ENCODE measurements at places on chromosomes 6 and 20.

DNA sequence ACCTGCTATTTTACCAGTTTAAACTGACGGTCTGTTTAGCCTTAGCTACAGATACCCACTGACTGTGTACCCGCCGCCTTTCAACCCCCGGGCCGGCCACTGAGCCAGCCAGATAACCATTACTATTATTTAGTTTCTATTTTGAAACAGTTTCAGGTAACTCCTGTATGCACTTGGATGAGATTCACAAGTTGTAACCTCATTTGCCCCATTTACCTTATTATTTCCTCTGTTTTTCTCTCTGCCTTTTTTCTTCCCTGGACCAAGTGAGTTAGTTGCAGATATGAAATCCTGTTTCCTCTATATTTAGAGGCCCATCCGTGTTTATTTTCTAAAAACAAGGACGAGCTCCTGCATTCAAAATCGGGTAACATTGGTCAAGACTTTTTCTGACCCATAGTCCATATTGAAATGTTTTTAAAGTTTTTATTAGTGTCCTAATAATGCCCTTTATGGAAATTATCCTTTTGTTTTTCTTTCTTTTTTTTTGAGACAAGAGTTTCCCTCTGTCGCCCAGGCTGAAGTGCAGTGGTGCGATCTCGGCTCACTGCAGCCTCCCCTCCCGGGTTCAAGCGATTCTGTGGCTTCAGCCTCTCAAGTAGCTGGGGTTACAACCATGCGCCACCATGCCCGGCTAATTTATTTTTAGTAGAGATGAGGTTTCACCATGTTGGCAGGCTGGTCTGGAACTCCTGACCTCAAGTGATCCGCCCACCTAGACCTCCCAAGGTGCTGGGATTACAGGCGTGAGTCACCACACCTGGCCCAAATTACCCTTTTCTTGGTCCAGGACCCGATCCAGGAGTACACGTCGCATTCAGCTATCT, 767 bp downstream of the AP5S1 start:
- no peak for DNase-seq

DNA sequence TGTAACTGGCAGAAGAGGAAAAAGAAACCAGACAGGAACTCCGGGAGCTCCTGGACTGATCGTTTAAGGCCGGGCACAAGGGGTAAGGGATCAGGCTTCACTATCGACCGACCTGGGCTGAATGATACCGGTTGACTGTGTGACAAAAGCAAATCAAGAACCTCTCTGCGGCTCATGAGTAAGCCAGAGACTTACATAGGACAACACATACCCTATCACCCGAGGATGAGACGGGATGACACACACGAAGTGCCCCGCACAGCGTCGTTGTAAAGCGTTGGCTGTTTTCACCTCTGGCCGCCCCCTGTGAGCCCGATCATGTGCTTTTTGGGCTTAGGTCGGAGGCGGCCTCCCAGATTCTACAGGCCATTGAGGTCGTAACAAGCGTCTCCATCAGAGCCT, 695 bp upstream of the TGIF2 start:
- peak; percentile 15 for DNase-seq

DNA sequence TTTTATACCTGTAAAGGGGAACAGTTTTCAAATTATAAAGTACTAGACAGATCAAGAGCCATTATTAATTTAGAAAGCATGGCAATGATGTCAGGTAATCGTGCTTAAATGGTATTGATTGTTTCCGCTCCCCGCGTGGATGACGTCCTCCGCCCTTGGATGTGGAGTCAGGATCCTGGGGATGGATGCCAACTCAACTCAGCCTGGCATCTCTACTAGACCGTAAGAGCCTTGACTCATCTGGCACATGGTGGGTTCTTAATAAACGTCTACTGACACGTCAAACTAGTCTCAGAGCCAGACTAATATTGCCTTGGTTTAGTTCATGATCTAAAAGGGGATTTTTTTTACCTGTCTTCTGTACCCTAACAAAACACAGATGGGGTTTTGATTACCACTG, 80.2 kb downstream of the LRFN2 start:
- DNase-seq, result no peak

DNA sequence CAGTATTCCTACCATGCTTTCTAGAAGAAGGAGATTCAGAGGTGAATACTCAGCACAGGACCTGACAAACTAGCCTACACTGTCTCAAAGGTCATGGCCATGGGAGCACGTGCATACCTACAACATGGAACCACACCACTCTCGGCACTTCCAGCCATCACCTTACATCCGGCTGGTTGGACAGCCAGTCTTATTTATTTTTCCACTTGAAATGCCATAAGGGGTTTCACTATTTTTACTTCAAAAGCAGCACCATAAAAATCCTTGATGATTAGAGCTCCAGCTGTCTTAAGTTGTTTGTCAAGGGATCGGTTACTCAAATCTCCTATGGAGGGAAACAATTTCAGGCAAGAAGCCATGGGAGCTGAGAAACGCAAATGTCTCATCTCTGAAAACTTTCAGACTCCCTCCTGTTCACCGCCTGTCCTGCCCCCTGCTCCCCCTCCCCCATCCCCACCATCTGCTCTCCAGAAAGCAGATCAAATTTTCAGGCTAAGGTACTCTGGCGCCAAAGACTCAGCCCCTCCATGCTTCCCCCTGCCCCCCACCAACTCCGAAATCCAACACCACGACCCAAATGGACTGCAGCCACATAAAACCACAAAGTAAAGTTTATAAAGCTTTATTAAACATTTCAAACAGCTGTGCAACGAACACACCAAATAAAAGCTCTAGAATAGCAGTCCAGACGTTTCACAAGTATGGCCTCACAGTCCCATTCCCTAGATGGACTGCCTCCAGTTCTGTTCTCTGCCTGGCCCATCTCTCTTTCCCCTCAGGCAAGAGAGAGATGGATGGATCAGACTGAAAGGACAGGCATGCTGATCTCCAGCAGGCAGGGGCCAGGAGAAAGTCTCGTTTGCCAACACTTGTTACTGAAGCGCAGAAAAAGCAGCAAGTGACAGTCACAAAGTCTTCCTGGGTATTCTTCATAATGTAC, 4.0 kb upstream of the NNAT start:
- peak; percentile 35 for DNase-seq

DNA sequence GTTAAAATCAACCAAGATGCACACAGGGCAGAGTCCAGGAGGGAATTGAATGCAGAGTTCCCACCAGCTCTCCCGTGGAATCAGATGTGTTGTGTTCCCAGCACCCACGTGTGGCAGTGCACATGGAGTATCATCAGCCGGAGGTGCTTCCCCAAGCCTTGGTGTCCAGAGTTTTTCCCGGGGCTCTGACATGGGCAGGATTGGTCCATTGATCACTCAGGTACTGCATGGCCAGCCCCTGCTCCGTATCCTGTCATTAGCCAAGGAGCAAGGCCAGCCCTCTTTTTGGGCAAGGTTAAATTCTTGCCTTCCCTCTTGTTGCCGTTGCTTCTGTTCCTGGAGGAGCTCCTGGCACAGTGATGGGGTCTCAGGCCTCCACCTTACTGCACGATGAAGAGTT, 28.6 kb upstream of the SLC22A1 start:
- DNase-seq, result no peak

DNA sequence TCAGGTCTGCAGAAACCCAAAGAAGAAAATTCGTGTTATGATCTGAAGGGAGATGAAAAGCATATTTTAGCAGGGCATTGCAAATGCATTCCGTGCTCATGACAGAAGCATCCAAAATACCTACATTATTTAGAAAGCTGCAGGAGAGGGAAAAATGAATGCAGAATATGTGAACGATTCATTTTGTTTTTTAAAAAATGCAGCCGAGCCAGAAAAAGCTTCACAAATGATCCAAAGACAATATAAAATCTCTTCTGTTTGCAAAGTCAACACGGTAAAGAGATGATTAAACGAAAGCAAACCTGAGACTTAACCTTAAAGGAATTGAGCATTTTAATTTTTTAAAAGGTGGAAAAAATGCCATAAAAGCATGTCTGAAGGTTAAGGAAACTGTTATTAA, 136.1 kb upstream of the SULF2 start:
- no peak for DNase-seq

GRCh38 chr20:61886721-61887595, 178.7 kb downstream of the TAF4 start:
- peak; percentile 46 for DNase-seq

DNA sequence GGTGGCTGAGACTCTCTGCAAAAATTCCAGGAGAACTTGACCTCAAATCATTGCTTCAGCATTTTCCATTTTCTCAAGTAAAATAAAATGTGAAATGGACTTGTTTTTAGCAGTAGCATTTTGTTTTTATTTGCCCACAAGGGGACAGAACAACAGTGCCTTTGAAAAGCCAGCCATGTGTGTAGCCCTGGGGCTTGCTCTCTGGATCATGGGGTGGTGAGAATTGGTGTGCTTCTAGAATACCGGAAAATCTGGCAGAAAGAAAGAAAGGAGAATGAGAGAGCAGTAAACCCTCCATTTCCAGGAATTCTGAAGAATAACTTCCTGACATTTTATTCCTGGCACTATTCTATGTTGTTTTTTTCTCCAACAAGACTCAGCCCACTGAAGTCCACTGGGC, 254.7 kb upstream of the MOCS1 start:
- no peak for DNase-seq

DNA sequence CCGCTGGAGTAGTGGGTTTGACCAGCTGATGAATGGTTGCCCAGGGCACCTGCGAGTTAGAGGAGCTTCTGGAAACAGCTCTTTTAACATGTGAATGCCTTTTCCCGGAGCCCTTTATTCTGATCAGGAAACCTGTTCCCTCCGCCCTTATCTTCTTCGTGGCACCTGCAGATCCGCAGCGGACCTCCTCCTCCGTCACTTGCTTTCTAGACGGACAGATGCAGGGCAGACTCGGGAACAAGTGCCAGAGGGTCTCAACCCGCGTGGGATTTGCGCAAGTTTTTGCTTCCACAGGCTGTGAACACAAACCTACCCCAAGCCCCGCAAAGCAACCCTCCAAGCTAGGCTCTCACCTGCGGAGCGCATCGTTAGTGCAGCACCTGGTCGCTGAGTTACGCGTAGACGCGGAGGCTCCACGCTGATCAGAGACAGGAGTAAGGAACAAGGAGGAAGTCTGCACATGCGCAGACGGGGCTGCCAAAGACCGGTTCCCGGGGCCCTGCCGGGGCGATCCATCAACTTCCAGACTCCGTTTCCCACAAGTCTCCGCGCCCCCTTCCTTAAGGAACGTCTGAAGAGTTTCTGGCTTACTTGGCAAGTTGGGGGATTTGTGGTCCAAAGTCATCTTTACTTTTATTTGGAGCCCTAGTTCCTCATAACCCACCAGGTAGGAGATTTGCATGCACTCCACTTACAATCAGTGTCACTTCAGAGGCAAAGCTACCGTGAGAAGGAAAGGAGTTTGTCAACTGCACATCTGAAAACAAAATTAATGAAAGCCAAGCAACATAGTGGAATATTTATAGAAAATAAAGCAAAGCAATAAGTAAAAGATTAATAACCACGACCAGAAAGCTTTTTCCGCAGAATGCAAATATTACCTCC, 52.7 kb upstream of the ELMO2 start:
- DNase-seq, result peak; percentile 6

GRCh38 chr6:35541836-35542235, 29.1 kb upstream of the TULP1 start:
- DNase-seq, result no peak

DNA sequence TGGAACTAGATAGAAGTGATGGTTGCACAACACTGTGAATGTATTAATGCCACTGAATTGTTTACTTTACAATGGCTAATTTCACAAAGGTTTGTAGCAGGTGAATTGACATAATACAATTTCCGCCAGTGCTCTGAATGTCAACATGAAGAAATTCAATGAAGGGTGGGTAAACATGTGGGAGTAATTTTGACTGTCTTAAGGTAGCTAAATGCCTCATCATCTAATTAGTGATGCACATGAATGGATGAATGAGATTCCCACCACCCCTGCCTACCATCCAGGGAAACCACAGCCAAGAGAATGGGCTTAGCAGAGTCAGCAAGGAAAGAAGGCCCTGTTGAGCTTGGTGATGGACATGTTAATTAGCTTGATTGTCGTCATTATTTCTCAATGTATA, 275.3 kb downstream of the ALDH8A1 start:
- DNase-seq, result no peak

GRCh38 chr6:38603966-38604365, 35.8 kb downstream of the BTBD9 start:
- DNase-seq, result peak; percentile 39

DNA sequence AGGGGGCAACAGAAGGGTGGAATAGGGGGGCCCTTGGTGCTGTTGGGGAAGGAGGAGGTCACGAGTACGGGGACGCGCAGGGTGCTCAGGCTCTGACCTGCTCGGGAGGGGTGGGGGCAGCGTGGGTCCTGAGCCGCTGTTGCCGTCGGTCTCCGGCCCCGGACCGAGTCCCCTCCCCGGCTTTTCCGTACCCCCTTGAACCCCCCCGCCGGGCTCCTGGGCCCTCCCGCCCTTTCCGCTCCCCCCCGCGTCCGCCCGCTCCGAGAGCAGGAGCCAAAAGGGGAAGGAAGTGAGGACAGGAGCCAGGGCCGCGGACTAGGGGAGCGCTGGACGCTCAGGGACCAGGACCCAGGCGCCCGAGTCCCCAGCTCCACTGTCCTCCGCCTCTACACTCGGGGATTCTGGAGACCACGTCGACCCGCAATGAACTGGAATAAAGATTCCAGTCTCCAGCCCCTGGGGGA, at the start of gene RGL2:
Gene RGL2, minus strand, starts transcription at position 170 of the 464 bp plus-strand sequence. CDS start 332 bp downstream, outside the sequence.
- peak; percentile 80 for DNase-seq

DNA sequence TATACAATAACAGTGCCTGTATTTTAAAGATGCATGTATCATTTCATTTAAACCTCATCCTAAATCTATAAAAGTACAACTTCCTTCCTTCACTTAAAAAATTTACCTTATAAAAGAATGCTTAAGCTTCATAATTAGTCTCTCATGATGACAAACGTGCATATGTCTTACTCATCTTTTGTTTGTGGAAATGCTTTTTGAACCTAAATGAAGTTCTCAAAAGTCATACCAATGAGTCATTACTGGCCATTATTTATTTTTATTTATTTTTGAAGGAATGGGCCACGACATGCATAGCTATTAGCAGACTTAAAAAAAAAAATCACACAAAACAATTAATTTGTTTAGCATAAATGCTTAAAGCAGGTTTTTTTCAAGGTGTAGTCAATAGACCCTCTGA, 3.7 kb downstream of the TFB1M start:
- DNase-seq, result peak; percentile 11

- DNase-seq, result peak; percentile 96
Measured at GRCh38 chr20:56554869-56555268, 21.8 kb downstream of the FAM209B start.

DNA sequence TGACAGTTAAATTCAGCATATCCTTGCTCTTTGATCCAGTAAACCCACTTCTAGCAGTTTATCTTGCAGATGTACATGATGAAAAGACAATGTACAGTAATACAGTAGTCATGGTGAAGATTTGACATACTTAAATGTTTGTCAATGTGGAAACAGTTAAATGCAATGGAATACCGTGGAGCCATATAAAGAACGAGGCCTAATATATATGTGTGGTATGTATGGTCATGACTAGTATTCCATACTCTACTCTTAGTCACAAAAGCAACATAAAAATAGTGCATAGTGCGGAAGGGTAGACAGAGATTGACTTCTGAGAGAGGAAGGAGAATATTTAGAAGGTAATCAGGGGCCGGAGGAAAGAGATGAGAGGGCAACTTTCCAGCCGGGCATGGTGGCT, 70.7 kb upstream of the ARMC2 start:
- DNase-seq, result peak; percentile 2
